Neuronal stem cell (in vitro differentiated cells): ENCODE measurements at places on chromosomes 13 and 19.

- peaks cover 3% of the 10 kb centered on the region for H3K4me1 ChIP-seq
- H3K27me3 ChIP-seq, result no peaks in the 10 kb centered on the region
These were observed 4.3 kb upstream of the KCTD4 start for GRCh38 chr13:45205124-45205523.

DNA sequence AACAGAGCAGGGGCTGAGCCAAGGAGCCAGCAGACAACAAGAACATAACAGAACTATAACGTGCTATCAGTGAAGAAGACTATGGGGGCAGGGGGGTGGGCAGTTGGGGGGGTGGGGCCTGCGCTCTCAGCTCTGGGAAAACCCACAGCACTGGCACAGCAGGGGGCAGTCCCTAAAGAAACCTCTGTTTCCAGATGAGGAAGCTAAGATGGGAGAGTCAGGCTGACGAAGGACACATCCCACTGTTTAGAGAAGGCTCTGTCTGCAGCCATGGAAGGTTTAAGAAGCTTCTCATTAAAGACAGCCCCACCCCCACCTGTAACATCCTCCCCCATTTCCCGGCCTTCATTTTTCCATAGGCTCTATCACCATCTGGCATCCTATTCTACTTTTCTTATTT lies 7.1 kb upstream of the DOCK9 start:
- no peak overlapping the region for H3K27ac ChIP-seq
- H3K27me3 ChIP-seq, result no peaks in the 10 kb centered on the region
- H3K36me3 ChIP-seq, result no peaks in the 10 kb centered on the region
- no peak for DNase-seq
- H3K4me3 ChIP-seq, result no peak overlapping the region

DNA sequence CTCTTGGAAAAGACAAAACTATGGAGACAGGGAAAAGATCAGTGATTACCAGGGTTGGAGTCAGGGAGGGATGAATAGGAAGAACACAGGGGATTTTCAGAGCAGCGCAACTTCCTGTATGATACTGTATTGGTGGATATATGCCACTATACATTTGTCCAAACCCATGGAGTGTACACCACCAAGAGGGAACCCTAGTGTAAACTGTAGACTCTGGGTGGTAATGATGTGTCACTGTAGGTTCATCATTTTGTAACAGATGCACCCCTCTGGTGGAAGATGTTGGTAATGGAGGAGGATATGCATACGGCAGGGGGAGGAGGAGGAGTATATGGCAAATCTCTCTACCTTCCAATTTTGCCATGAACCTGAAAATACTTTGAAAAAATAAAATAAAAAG lies 68.1 kb downstream of the UFM1 start:
- no peak overlapping the region for H3K27ac ChIP-seq
- H3K27me3 ChIP-seq, result no peaks in the 10 kb centered on the region
- DNase-seq, result no peak

DNA sequence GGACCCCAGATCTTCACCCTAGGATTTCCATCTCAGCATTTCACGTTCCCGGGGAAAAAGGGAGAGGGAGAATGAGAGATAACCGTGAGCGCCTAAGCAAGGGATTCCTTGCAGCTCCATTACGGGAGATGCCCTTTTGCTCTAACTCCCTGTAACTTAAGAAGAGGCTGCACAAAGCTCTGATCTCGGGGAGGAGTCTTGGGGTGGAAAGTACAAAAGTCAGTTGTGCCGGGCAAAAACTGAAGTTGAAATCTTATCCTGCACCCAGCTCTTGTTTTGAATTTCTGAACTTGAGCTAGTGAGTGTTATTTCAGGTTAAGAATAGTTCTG lies 256.4 kb upstream of the SOX21 start:
- no peaks in the 10 kb centered on the region for H3K27me3 ChIP-seq
- H3K4me3 ChIP-seq, result peak overlapping the region; percentile 70
- peak overlapping the region; percentile 98 for H3K27ac ChIP-seq
- peaks cover 8% of the 10 kb centered on the region for H3K4me1 ChIP-seq

DNA sequence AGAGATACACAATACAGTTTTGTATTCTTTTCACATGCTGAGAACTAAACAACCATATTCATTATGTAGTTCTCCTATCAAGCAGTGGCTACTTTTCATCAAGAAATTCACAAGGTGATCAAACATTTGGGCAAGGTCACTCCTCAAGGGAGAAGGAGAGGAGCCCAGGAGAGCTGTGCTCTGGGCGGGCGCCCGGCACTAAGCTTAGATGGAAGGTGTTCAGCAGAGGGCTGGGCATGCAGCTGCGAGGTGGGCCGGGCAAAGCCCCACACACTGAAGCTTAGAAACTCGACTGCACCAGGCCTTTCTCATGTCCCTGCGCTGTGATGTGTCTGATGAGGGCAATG lies 30.4 kb upstream of the SPACA7 start:
- no peak for DNase-seq
- no peak overlapping the region for H3K27ac ChIP-seq
- peak overlapping the region; percentile 23 for H3K4me3 ChIP-seq
- H3K4me1 ChIP-seq, result peaks cover 28% of the 10 kb centered on the region
- no peaks in the 10 kb centered on the region for H3K27me3 ChIP-seq

GRCh38 chr13:19845758-19846157 lies 17.7 kb downstream of the ZMYM5 start:
- H3K4me1 ChIP-seq, result no peaks in the 10 kb centered on the region
- H3K27ac ChIP-seq, result no peak overlapping the region
- H3K4me3 ChIP-seq, result no peak overlapping the region
- H3K36me3 ChIP-seq, result no peaks in the 10 kb centered on the region
- no peak for DNase-seq
- no peaks in the 10 kb centered on the region for H3K27me3 ChIP-seq

DNA sequence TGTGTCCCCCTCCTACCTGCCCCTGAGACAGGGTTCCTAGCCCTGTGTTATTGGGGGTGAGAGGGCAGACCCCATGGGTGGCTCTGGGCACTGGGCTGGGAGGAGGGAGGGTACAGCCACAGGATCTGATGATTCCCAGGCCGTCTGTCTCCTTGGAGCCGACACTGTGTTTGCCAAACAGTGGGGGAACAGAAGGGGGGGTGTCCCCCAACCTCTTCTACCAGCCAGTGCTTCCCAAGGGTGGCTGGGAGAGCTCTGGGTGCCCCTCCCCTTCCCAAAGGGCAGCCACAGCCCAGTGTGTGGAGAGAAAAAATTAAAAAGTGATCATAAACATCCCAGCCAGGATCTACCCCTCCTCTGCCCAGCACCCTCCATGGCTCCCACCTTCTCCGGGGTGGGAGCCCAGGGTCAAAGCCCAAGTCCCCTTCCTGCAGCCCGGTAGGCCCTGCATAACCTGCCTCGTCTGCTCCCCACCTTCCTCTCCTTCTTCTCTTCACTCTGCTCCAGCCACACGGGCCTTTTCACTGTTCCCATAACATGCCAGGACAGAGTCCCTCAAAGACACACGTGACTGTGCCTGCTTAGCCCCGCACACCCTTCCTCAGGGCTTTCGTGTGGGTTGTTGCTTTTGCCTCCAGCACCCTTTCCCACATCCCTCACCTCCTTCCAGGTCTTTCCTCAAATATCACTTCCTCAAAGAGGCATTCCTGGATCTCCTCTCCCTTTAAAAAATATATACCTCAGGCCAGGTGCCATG lies 1.4 kb upstream of the PLIN4 start:
- no peak for DNase-seq
- no peak overlapping the region for H3K4me3 ChIP-seq
- H3K36me3 ChIP-seq, result no peaks in the 10 kb centered on the region
- peaks cover 4% of the 10 kb centered on the region for H3K4me1 ChIP-seq
- peaks cover 2% of the 10 kb centered on the region for H3K27me3 ChIP-seq

- H3K36me3 ChIP-seq, result no peaks in the 10 kb centered on the region
- H3K4me3 ChIP-seq, result peak within 1 kb of the TSS; percentile 72
- peaks cover 30% of the 10 kb centered on the region for H3K4me1 ChIP-seq
These were observed at the start of gene TRIP10 for GRCh38 chr19:6739390-6739882. TSS of gene TRIP10 (plus strand) at chr19:6739680. CDS start at chr19:6739762, 82 bp downstream.

DNA sequence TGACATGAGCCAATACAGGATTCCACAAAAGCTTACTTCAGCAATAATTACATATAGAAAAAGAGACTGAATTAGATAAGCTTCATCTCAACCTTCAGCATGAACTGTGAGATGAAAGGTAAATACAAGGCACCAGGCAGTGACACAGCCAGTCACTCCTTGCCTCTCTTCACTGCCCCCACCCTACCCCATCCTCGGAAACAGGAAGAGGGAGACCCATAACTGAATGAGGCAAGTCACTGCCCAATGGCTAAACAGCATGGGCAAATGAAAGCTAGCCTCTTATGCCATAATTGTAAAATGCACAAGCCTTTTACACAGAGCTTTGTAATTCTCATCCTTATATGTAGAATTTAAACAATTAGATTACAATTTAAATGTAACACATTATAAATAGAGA lies 1.7 kb downstream of the ZNF160 start:
- no peak overlapping the region for H3K27ac ChIP-seq
- DNase-seq, result no peak
- no peak overlapping the region for H3K4me3 ChIP-seq
- H3K27me3 ChIP-seq, result no peaks in the 10 kb centered on the region
- H3K4me1 ChIP-seq, result peaks cover 4% of the 10 kb centered on the region

DNA sequence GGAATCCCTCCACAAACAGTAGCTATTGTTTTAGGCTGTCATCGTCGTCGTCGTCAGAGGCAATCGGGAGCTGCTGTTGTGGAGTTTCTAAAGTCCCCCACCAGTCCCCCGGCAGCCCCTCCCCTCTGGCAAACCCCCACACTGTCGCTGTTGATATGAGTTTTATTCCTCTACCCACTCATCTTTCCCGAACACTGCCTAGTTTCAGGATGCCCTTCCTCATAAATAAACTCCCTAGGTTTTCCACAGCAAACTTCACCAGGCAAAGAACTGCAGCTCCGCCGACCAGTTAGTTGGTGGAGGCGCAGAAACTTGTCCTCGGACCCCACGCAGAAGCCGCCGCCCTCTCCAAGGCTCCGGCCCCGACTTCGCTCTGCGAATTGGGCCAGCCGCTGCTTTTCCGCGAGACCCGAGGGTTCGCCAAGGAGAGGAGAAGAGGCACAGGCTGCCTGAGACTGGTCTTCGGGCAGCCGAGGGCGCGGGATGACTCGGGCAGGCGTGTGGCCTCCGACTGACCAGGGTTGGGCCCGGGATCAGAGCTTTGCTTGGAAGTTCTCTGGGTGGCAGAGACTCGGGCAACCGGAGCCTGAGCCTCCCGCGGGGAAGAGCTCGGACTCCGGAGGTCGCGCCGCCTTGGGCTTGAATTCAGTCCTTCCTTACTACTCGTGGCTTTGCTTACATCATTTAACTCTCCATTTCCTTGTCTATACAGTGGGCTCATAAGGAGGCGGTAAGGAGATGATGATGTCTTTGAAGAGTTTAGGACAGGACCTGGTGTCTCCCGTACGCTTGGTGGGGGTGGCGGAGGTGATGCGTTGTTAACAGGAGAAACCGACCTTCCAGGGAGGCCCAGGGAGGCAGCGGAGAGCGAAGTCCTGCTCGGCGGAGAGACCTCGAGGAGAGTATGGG lies 7.9 kb downstream of the PDX1 start:
- no peaks in the 10 kb centered on the region for H3K36me3 ChIP-seq
- no peaks in the 10 kb centered on the region for H3K4me1 ChIP-seq
- DNase-seq, result peak; percentile 12

GRCh38 chr19:14414926-14415690 lies 4.0 kb downstream of the DDX39A start:
- H3K27ac ChIP-seq, result no peak overlapping the region
- H3K27me3 ChIP-seq, result no peaks in the 10 kb centered on the region
- H3K4me3 ChIP-seq, result no peak overlapping the region

DNA sequence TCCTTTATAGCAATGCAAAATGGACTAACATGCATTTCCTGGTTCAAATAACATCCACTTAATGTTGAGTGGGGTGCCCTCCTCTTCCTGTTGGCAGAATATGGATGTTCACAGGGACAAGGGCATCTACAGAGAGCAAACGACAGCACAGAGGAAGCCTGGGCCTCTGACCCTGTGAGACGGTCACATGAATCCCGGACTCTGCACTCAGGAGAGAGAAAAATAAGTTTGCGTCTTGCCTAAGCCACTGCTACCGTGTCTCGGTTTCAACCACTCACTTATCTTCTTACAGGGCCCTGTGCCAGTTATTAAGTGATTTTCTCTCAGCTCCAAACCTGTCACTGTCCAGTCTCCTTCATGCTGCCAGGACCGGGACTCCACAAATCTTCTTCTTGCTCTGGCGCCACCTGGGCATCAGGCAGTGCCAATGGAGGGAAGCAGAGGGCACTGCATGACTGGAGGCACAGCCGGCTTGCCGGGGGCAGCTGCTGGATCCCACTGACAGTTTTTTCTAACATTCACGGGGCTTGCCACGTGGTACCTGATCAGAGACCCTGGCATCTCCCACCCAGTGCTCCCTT lies 11.8 kb downstream of the LIG1 start:
- H3K36me3 ChIP-seq, result peaks cover 40% of the 10 kb centered on the region
- no peak overlapping the region for H3K27ac ChIP-seq
- H3K4me1 ChIP-seq, result no peaks in the 10 kb centered on the region

GRCh38 chr19:28299649-28300048 lies 913.3 kb downstream of the UQCRFS1 start:
- no peak for DNase-seq
- no peaks in the 10 kb centered on the region for H3K27me3 ChIP-seq
- no peak overlapping the region for H3K4me3 ChIP-seq
- H3K4me1 ChIP-seq, result no peaks in the 10 kb centered on the region
- no peaks in the 10 kb centered on the region for H3K36me3 ChIP-seq

DNA sequence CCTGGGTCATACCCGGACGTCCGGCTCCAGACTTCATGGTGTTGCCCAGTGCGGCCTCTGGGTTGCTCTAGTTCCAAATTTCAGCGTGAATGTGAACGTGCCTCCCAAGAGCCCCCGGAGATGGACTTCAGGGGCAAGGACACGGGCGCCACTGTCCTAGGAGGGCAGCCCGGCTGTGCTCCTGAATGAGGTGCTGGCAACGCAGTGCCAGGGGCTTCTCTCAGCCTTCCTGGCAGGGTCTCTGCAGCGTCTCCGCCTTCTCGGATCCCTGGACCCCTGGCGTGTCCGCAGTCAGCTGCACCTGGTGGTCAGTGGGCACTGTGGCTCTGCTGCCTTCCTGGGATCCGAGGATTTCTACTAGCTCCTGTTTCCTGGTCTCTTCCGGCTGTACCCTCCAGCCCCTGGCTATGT lies 101.7 kb upstream of the MCF2L start:
- peaks cover 8% of the 10 kb centered on the region for H3K36me3 ChIP-seq
- H3K4me3 ChIP-seq, result no peak overlapping the region
- no peaks in the 10 kb centered on the region for H3K27me3 ChIP-seq
- H3K4me1 ChIP-seq, result peaks cover 3% of the 10 kb centered on the region
- no peak for DNase-seq
- H3K27ac ChIP-seq, result no peak overlapping the region

GRCh38 chr19:46629546-46630025 lies 4.7 kb upstream of the PTGIR start:
- no peaks in the 10 kb centered on the region for H3K36me3 ChIP-seq
- H3K4me3 ChIP-seq, result peak overlapping the region; percentile 66
- peaks cover 10% of the 10 kb centered on the region for H3K27me3 ChIP-seq
- H3K4me1 ChIP-seq, result peaks cover 16% of the 10 kb centered on the region
- no peak overlapping the region for H3K27ac ChIP-seq

GRCh38 chr19:14147797-14148605 lies 11.6 kb upstream of the ASF1B start:
- H3K4me3 ChIP-seq, result peak overlapping the region; percentile 20
- peaks cover 17% of the 10 kb centered on the region for H3K4me1 ChIP-seq
- peak overlapping the region; percentile 3 for H3K27ac ChIP-seq
- DNase-seq, result no peak

GRCh38 chr13:44921931-44922758 lies 67.1 kb downstream of the NUFIP1 start:
- no peak overlapping the region for H3K27ac ChIP-seq
- no peaks in the 10 kb centered on the region for H3K36me3 ChIP-seq
- no peaks in the 10 kb centered on the region for H3K27me3 ChIP-seq
- no peak overlapping the region for H3K4me3 ChIP-seq
- peaks cover 4% of the 10 kb centered on the region for H3K4me1 ChIP-seq
- no peak for DNase-seq

GRCh38 chr13:32117701-32118100 lies 86.1 kb downstream of the FRY start:
- no peak overlapping the region for H3K4me3 ChIP-seq
- no peaks in the 10 kb centered on the region for H3K36me3 ChIP-seq
- no peak for DNase-seq
- H3K27me3 ChIP-seq, result no peaks in the 10 kb centered on the region
- no peak overlapping the region for H3K27ac ChIP-seq
